ENCODE measurements at places on chromosomes 7 and 10.

- DNase-seq, result no peak
Measured at GRCh38 chr10:114103284-114103683, 59.6 kb downstream of the ADRB1 start.

- DNase-seq, result no peak
Measured at GRCh38 chr10:132254841-132255240, 52.9 kb downstream of the STK32C start.

DNA sequence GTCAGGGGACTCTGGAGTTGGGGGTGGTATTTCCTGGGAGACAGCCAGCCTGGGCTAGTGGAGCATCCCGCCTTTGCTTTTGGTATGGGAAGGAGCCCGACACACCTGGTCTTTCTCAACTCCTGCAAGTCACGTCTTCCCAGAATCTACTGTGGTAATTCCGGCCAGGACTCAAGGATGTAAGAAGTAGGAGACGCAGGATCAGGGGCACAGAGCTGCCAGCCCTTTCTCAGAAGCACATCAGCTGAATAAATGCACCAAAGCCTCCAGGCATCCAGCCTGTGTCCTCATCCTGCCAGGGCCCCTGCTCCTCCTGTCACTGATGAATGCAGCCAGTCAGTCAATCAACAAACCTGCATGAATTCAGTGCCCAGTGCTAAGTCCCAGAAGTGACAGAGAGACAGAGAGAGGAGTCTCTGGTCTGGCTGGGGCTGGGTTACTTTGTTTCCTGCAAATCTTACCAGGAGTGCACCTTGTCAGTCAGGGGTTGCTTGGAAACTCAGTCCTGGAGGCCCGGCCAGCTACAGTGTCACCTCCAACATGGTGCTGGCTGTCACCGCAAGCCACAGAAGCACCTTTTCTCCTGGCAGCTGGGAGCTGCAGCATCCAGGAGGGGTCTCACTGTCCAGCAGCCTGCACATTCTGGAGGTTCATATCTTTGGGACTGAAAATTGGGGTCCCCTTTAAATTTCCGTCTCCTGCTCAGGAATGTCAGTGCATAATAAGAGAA, 101.8 kb downstream of the PTPRE start:
- DNase-seq, result no peak

- no peak for DNase-seq
Measured at GRCh38 chr7:126768836-126769235, 483.9 kb downstream of the GRM8 start.

DNA sequence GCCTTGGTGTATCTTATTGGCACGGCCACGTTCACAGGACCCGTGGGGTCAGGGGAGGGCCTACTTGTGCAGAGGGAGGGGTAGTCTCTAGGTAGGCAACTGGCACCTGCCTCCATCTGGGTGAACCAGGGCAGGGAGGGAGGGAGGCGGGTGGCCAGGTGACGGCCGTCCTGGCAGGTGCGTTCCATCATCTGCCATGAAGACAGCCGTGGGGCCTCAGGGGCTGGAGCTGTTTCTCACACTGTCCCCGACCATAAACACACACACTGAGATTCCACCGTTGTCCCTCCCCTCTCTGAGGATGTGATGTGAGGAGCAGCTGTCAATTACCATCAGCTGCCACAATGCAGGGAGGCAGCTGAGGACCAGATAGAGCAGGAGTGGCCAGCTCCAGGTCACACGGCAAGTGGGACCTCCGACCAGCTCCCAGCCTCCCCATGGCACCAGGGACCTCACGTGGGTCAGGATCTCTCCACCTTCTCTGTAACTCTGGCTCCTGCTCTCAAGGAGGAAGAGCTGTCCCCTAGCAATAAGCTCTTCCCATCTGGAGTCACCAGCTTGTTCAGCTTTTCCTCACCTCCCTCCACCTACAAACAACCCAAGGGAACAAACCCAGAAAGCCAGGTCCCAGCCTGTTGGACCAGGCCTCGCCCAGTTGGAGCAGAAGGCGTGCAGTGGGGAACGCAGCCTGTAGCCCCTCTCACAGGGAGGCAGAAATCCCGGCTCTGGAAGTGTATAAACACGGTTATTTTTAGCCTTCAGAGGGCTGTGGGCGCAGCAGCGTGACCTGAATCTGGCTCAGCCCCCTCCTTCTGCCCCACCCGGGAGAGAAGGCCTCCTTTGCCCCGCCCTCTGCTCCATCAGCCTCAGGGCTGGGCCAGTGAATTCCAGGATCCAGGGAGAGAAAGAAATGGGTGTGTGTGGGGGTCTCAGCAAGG, 33.1 kb downstream of the ZMIZ1 start:
- no peak for DNase-seq

- DNase-seq, result no peak
Measured at GRCh38 chr7:37320140-37320847, 128.4 kb downstream of the ELMO1 start.

GRCh38 chr10:5566614-5567013, 41.9 kb downstream of the CALML3 start:
- DNase-seq, result no peak

DNA sequence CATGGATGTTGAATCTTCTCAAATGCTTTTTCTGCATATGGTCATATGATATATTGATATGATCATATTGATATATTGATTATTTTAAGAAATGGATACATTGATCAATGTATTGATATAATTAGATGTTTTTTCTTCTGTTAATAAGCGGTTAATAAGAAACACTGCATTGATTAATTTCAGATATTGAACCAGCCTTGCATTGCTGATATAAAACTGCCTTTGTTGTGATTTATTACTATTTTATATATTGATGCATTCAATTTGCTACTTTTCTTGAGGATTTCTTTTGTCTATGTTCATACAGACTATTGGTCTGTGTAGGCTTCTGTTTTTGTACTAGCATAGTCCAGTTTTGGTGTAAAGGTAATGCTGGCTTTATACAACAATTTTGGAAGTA, 79.7 kb upstream of the ELN start:
- DNase-seq, result no peak

DNA sequence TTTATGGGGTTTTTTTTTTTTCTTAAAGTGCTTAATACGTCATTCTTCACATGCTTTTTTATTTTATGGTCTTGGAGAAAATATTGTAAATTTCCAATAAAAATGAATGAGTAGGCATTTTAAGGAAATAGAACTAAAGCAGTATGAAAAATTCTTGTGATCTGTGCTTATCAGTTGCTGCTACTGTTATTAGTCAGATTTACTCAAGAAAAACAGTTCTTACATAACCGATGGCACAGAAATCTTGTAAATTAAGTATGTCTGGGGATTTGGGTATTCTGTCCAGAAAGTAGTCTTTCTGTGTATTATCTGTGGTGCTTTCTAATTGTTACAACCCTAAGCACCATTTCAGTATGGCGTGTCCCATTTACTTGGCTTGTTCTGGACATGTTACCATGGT, 64.7 kb downstream of the LRGUK start:
- no peak for DNase-seq

- no peak for DNase-seq
Measured at GRCh38 chr10:55446441-55447002, 645.5 kb upstream of the PCDH15 start.

All from HuH-7.5 (cell line).